H9 (cell line): ENCODE measurements at places on chromosomes 5 and 9. TPM values are rescaled to one million over a fixed set of nuclear protein-coding genes. Genes with fewer than 3 reads are reported as not detected.

- no peak overlapping the region for H3K27ac ChIP-seq
- H3K27me3 ChIP-seq = no peaks in the 10 kb centered on the region
- DNase-seq = no peak
- peaks cover 3% of the 10 kb centered on the region; the same call in 1 of the 2 replicates for H3K4me1 ChIP-seq
- H3K4me3 ChIP-seq = no peak overlapping the region
These were observed 196.0 kb downstream of the NR2F1-AS1 start for GRCh38 chr5:93384995-93385394.

GRCh38 chr5:34516166-34516565 lies 140.0 kb upstream of the RAI14 start:
- H3K4me3 ChIP-seq = no peak overlapping the region
- 0 out of 2 replicates have a peak, but pooled peaks cover 4% of the 10 kb centered on the region for H3K4me1 ChIP-seq
- no peak overlapping the region for H3K27ac ChIP-seq
- no peaks in the 10 kb centered on the region for H3K27me3 ChIP-seq
- no peaks in the 10 kb centered on the region for H3K36me3 ChIP-seq

- no peaks in the 10 kb centered on the region for H3K27me3 ChIP-seq
- no peak for DNase-seq
- H3K4me3 ChIP-seq = no peak overlapping the region
- no peaks in the 10 kb centered on the region; the same call in 2 of the 3 replicates for H3K36me3 ChIP-seq
- no peak overlapping the region for H3K27ac ChIP-seq
These were observed 115.2 kb upstream of the LHFPL2 start for GRCh38 chr5:78763659-78764189.

DNA sequence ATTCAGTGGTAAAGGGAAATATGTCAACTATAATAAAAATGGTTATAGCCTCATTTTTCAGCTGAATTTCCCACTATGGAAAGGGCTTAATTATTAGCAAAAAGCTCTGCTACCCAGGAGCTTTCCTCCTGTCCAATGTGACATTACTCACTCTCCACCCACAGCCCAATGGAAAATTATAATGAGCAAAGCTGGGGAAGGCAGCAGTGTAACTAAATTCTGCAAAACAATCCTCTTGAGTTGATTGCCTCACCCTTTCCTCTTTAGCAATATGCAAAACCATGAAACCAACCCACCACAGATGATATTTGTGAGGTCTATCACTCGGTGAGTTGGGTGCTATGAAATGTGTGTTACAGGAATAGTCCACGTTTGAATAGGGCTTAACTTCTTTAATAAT lies 14.0 kb upstream of the PLPPR1 start:
- DNase-seq = no peak
- H3K4me1 ChIP-seq = no peaks in the 10 kb centered on the region
- H3K36me3 ChIP-seq = no peaks in the 10 kb centered on the region
- no peaks in the 10 kb centered on the region for H3K27me3 ChIP-seq
- H3K27ac ChIP-seq = no peak overlapping the region
- H3K4me3 ChIP-seq = no peak overlapping the region

DNA sequence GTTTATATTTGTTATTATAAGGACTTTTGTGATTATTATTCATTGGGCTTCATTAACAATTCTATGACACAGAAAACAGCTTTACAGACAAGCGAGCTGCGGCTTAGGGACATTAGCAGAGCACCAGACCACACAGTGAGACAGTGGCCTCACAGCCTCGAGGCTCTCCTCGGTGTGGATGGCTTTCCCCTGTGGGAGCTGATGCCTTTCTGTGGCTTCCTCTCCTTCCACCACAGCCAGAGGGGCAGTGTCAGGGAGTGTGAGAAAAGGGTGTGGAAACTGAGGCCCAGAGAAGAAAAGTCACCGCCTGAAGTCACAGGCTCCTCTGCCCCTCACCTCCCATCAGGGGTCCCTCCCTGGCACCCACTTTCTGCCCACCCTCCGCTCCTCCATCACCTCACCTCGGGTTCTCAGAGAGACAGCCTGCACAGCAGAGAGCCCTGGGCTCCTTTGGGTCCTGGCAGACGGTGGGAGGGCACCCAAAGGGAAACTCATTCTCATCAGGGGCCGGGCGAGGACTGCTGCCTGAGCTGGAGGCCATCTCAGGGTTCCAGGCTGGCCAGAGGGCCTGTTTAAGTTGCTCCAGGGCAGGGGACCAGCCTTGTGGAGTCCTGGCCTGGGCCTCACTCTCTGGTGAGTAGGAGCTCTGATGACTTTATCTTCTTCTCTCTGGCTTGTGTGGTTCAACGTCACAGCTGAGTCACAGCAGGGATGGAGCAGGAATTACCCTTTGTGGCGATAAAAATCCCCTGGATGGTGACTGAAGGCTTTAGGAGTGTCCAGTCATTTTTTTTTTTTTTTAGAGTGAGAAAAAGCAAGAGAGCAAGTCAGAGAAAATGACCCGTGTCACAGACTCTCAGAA lies 830 bp downstream of the TRAF1 start:
- no peak overlapping the region for H3K27ac ChIP-seq
- no peak for DNase-seq
- no peaks in the 10 kb centered on the region for H3K36me3 ChIP-seq

DNA sequence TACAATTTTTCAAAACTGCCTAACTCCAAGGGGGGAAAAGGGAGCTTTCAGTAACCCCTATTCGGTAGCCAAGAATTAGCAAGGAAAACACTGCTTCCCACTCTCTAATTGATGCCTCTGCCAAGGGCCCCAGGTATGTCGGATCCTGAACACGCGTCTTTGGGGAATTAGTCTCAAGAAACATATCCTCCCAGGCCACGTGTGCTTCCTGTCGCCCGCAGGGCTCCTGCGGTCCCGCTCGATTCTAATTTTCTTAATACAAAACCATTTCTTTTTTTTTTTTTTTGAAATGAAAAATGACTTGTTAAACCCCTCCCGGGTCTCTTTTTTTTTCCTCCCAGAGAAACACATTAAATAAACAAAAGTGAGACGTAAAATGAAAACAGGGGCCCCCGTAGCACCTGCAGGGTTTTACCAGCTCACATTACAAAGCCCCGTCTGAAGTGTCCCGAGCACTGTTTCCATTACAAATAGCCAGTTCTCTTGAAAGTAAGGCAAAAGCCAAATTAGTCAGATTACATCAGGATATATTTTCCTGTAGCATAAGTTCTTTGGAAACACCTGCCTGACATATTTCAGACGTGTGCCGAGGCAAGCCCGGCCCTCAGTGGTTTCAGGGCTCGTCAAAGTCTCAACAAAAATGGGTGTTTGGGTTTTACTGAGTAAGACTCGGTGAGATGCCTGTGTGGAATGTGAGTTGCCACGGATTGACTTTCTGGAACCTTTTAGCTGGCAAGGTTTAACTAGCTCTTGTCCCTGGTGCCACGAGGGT lies 21.5 kb downstream of the SMIM23 start:
- H3K4me1 ChIP-seq = peaks cover 9% of the 10 kb centered on the region; the same call in 1 of the 2 replicates
- no peak overlapping the region for H3K27ac ChIP-seq
- no peak for DNase-seq
- H3K27me3 ChIP-seq = no peaks in the 10 kb centered on the region; the same call in 1 of the 2 replicates
- no peaks in the 10 kb centered on the region; the same call in 1 of the 3 replicates for H3K36me3 ChIP-seq

- H3K4me1 ChIP-seq = no peaks in the 10 kb centered on the region
- H3K27me3 ChIP-seq = no peaks in the 10 kb centered on the region
- H3K27ac ChIP-seq = no peak overlapping the region
- no peak for DNase-seq
These were observed 244.7 kb upstream of the GRAMD2B start for GRCh38 chr5:126178521-126178920.

GRCh38 chr5:144028636-144029035 lies 141.8 kb downstream of the YIPF5 start:
- DNase-seq = no peak
- no peaks in the 10 kb centered on the region for H3K36me3 ChIP-seq
- no peak overlapping the region for H3K27ac ChIP-seq
- no peak overlapping the region for H3K4me3 ChIP-seq
- no peaks in the 10 kb centered on the region for H3K27me3 ChIP-seq

DNA sequence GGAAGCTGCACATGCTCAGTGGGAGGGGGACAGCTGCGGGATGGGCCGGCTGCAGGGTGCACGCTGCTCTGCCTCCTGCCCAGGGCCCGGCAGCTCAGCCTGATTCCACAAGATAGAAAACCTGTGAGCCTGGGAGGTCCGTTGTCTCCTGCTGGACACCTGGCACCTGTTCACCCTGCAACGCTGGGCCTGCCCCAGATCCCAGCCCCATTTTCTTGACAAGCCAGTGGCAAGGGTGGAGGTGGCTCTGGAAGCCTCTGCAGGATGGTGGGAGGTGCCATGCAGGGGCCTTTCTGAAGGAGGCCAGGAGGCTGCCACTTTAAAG lies 68.1 kb upstream of the RNF130 start:
- H3K27ac ChIP-seq = no peak overlapping the region
- H3K4me3 ChIP-seq = no peak overlapping the region
- DNase-seq = no peak
- no peaks in the 10 kb centered on the region for H3K27me3 ChIP-seq
- no peaks in the 10 kb centered on the region for H3K4me1 ChIP-seq

DNA sequence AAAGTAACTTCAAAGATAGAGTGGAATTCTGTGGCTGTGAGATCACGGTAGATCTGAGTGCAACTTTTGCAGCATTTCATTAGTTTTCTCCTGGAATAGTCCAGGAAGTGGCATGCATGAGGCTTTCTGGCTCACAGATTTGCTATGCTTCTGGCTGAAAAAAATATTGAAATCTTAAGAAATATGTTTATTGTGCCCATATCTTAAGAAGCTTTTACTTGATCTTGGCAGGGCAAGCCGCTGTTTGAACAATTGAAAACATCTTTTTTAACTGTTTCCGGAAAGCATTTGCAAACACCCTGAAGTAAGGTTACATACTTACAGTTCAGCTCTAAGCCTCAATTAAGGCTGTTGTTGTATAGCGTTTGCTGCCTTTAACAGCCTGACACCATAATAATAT lies 135.7 kb upstream of the GDNF start:
- no peak overlapping the region for H3K27ac ChIP-seq
- DNase-seq = no peak
- 0 out of 2 replicates have a peak, but pooled peaks cover under 1% of the 10 kb centered on the region for H3K36me3 ChIP-seq
- no peaks in the 10 kb centered on the region for H3K4me1 ChIP-seq

- DNase-seq = no peak
- H3K27me3 ChIP-seq = no peaks in the 10 kb centered on the region
- H3K27ac ChIP-seq = no peak overlapping the region
- no peaks in the 10 kb centered on the region for H3K4me1 ChIP-seq
These were observed 36.4 kb upstream of the TCF7 start for GRCh38 chr5:134077926-134078580.

GRCh38 chr5:75951158-75951557 lies 132.0 kb upstream of the SV2C start:
- no peak overlapping the region for H3K4me3 ChIP-seq
- H3K4me1 ChIP-seq = no peaks in the 10 kb centered on the region
- H3K27me3 ChIP-seq = no peaks in the 10 kb centered on the region
- no peak overlapping the region for H3K27ac ChIP-seq
- DNase-seq = no peak

- H3K4me1 ChIP-seq = no peaks in the 10 kb centered on the region; the same call in 1 of the 2 replicates
- no peaks in the 10 kb centered on the region for H3K36me3 ChIP-seq
- H3K27me3 ChIP-seq = no peaks in the 10 kb centered on the region
- H3K27ac ChIP-seq = no peak overlapping the region
- no peak overlapping the region for H3K4me3 ChIP-seq
These were observed 46.2 kb upstream of the PCSK5 start for GRCh38 chr9:75844321-75844720.

DNA sequence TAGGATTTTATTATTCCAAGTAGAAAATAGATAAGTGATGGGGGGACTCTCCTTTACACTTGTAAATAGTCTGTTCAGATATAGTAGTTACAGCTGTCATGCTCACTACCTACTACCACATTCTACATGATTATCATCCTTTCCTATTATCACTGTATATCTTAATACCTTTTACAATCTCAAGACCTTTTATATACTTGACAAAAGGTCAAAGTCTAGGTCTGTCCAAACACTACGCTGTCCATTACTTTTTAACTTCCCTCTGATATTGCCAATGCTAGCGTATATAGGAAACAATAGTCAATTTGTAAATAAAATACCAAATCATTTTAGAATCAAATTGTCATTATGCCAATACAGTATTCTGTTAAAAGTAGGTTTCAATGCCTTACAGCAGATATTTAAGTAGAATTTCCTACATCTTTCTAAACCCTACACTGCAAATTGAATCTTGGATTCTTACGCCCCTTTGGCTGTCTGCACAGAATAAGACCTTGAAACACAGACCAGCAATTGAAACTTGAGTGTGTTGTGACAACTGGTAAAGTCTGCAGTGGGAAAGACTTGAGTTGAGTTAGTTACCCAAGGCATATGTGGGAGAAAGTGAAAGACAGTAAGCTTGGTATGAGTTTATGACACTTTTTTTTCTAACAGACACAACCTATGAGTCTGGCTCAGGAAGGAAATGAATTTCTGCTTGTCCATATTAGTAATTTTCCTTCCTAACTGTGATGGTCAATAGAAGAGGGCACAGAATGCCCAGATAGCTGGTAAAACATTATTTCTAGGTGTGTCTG lies 827.6 kb upstream of the ACO1 start:
- H3K36me3 ChIP-seq = no peaks in the 10 kb centered on the region
- no peaks in the 10 kb centered on the region for H3K4me1 ChIP-seq

GRCh38 chr5:36156121-36156601 lies 4.2 kb downstream of the SKP2 start:
- no peak overlapping the region for H3K27ac ChIP-seq
- no peak for DNase-seq
- no peak overlapping the region for H3K4me3 ChIP-seq
- H3K27me3 ChIP-seq = no peaks in the 10 kb centered on the region

DNA sequence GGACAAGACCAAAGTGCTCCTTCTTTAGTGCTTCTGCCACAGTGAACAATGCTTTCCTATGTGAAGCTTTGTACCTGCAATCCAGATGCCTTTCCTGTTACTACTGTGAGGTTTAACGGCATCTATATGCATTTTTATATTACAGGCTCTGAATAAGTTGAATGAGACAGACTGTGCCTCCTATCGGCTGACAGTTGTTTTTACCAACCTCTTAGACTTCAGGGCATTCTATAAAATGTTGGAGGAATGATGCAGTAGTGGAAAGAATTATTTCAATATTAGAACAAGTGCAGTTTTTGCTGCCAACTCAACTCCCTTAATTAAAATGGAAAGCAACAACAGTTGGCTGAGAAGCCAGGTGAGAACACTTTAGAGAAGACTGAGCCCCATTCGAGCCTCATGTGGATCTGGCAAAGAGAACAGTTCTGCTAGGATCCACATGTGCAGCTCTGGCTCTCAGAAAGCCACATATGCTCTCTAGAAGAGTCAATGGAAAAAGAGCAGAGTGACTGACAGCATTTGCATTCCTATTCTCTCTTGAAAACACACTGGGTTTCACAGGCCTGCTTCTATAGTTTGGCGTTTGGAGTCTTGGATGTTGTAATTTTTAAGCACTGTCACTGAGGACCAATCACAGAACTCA lies 147.5 kb downstream of the LURAP1L start:
- H3K4me3 ChIP-seq = no peak overlapping the region
- no peak overlapping the region for H3K27ac ChIP-seq
- DNase-seq = no peak
- H3K27me3 ChIP-seq = no peaks in the 10 kb centered on the region

- no peaks in the 10 kb centered on the region for H3K4me1 ChIP-seq
- DNase-seq = no peak
- H3K27me3 ChIP-seq = no peaks in the 10 kb centered on the region
- H3K36me3 ChIP-seq = peaks cover 45% of the 10 kb centered on the region
- no peak overlapping the region for H3K27ac ChIP-seq
These were observed 27.0 kb upstream of the SLC6A3 start for GRCh38 chr5:1471997-1472963.

The IFNK gene
- total RNA-seq = not detected in 2 replicates

The KCNIP1 gene
- total RNA-seq = 0.24 and 0.63 TPM in 2 replicates

The BHMT gene
- total RNA-seq = 0.72 and 1.4 TPM in 2 replicates

The PCDHGA9 gene
- total RNA-seq = 0.83 and 1.3 TPM in 2 replicates

The ADGRD2 gene
- 1.2 and 1.5 TPM in 2 replicates for total RNA-seq
